Astrocyte (in vitro differentiated cells and primary cell): ENCODE measurements at places on chromosomes 1 and 21. TPM values are rescaled to one million over a fixed set of nuclear protein-coding genes. Genes with fewer than 3 reads are reported as not detected.

DNA sequence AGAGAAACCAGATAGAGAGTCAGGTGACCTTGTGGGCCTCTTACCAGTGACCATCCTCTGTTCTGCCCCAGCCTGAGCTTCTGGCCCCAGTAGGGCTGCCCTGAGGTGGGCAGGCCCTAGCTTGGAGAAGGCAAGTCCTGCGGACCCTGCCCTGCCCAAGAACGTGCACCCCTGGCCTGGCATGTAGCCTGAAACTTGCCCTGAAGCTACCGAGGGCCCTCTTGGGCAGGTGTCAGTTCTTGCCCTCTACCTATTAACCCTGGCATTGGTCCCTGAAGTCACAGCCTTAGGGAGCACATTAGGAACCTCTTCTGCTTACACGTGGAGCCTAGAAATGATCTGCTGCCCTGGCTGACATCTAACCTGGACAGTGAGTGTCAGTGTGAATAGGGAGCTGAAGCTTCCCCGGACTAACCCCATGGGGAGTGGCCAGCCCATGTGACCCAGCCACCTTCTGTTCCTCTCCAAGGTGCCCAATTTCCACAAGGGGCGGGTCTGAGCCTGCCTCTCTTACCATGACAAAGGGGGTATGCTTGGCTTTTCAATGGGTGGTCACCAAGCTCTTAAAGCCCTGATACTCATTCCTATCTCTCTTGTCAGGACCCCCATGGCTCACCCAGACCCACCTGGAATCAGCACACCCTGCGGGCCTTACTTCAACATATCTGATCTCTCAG, 163.0 kb downstream of the ZSCAN20 start:
- no peak for DNase-seq

The VAMP4 gene
- total RNA-seq: 7.4 TPM in 2 replicates

The OR2W3 gene
- total RNA-seq: 4.0 and 5.9 TPM in 2 replicates

The BSND gene
- total RNA-seq: not detected in 2 replicates

DNA sequence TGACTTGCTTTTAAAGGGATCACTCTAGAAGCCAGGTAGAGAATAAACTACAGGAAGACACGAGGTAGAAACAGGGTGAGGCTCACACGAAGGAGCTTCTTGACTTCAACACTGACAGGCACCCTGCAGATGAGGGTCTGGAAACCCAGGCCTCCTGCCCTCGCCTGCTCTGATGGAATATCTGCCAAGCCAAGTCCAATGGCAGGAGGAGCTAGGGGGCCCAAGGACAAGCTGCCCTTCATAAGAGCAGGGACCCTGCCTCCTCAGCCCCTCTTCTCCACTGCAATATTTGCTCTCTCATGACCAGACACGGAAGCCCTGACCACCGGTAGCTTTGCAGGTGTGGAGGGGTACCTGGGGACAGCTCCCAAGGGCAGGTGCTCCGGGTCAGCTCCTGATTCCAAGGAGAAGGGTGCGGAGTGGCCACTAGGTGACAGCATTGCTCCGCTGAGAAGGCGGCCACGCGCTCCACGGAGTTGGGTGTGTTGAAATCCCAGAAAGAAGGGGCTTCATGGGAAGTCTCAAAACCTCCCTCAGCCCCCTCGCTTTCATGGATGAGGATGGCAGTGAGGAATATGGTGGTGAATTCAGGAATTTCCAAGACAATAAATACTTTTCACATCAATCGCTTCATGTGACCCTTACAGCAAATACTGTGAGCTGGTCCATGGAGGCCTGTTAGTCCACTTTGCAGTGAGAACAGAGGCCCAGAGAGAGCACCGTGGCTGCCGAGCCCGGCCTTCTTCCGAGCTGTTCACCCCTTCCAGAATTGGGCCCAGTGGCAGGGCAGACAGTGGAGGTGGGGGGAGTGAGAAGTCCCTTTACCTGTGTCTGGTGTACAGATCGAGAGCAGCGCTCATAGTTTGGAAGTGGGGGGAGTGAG, 33.2 kb upstream of the PAX7 start:
- DNase-seq: no peak

GRCh38 chr1:29736582-29737188, 500.4 kb downstream of the PTPRU start:
- peak; percentile 37 for DNase-seq

- DNase-seq: no peak
These were observed 5.2 kb upstream of the KRTAP12-2 start for GRCh38 chr21:44671911-44672310.

DNA sequence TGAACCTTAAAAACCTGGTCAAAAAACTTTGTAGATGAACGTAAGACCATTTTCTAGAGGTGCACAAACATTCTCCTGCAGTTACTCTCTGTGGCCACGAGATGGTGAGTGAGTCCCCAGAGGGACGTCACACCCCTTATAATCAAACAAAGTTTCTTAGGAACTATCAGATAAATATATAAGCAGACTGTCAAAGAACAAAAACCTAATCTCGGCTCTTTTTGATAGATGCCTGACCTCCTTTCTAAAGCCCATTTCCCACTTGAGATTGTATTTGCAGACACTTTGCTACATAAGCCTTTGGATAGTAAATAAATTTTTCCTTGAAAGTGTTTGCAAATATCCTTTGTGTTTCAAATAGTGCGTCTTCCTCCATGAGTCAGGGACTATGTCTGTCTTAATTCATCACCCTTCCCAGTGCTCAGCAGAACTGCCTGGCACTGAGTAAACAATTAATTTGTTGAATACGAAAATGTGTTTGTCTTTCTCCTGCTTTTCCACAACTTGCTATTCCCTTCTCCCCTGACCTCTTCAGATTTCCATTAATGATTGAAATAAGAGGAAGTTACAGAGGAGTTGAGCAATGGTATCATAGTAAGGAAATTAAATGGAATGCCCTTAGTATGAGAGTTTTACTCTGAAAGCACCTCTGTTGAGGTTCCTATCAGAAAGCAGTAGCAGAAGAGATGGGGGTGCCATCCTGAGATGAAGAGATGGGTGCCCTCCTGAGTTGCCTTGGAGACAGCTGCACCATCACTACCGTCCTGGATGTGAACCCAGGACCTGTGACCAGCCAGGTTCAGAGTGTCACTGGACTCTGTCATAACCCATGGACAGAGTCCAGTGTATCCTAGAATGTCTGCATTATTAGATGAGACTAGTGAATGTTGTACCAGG, 57.8 kb upstream of the RAVER2 start:
- DNase-seq: peak; percentile 38

DNA sequence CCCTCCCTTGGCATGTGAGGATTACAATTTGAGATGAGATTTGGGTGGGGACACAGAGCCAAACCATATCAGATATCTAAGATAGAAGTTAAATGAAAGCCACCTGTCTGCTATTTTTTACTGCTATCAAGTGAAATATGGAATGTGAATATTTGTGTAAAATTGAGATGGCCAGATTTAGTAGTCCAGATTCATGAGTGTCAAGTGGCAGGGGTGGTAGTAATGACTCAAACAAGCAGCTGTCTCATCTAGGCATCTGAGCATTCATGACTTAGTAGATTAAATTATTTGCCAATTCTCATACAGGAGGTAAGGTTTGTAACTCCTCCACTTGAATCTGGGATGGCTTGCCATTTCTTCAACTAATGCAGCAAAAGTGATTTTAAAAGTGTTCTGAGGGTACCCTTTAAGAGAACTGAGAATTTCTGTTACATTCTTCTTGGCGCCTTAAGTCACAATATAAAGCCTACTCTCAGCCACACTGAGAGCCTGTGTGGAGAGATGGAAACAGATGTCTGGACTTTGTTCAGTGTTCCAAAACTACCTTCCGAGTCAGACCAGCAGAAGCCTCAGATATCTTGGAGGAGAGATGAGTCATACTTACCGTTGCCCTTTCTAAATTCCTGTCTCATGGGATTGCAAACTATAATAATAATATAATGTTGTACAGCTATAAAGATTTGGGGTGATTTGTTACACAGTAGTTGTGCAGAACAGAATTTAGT, 1065.6 kb upstream of the TMPRSS15 start:
- no peak for DNase-seq

GRCh38 chr1:184473176-184473966, 86.5 kb downstream of the C1orf21 start:
- no peak for DNase-seq

The RPS8 gene
- total RNA-seq: 1,108 and 1,187 TPM in 2 replicates

DNA sequence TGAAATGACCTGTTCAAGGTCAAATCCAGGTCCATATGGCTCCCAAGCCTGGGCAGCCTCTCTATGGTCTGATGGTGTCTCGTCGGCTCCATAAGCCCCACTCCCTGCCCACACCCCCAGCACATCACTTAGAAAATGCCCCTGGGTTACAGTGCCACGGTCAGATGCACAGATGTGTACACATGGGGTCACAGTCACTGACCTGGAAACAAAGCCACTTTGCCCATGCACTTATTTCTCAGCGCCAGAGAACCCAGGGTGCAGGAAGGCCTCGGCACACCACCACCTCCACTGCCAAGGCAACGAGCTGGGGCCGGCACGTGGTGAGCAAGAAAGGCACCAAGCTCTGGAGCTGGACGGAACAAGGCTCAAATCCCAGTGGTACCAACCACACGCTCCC, 24.7 kb downstream of the IFFO2 start:
- no peak for DNase-seq

DNA sequence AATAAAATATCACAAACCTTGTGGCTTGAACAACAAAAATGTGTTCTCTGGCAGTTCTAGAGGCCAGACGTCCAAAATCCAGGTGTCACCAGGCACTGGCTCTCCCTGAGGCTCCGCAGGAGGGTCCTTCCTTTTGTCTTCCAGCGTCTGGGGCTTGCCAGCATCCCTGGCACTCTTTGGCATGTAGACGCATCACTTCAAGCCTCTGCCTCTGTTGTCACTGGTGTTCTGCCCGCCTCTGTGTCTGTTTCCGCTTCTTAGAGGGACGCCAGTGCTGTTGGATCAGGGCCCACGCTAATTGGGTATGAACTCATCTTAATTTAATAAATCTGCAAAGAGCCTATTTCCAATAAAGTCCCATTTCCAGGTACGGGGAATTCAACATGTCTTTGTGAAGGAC, 273.7 kb upstream of the C1orf174 start:
- no peak for DNase-seq

The CD53 gene
- total RNA-seq: not detected in 2 replicates

The SLC25A44 gene
- 21.3 and 21.7 TPM in 2 replicates for total RNA-seq
